ENCODE measurements at places on chromosomes 4 and X.

DNA sequence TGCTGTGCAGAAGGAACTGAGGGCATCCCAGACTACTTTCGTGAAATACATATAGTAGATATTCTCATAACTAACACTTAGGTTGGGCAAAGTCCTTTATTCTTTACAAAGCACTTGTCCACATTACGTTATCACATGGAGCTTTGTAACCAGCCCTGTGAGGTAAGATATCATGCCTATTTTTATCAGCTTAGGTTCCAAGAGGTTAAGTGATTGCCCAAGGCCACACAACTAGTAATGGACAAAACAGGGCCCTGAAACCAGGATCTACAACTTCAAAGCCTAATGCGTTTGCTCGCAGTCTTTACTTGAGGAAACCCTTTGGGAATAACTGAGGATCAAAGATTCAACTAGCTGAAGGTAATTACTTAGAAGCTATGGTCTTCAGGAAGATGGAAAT lies 261.5 kb downstream of the GPC3 start:
- DNase-seq: no peak

DNA sequence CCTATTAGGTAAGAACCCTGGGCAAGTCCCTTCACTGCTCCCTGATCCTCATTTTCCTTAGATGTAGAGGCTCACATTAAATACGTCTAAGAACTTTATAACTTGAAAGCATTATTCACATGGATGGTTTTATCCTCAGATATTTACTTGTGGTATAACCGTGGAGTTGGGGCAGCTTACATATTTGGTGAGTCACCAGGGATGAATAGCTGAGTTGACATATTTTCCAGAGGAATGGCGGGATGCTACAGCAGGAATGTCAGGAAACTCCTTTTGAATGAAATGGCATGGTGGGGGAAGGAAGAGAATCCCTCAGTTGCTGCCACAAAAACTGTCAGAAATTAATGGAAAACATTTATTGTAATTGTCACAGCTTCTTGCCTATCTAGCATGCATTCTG lies 165.3 kb upstream of the RPS6KA3 start:
- DNase-seq: peak; percentile 44

DNA sequence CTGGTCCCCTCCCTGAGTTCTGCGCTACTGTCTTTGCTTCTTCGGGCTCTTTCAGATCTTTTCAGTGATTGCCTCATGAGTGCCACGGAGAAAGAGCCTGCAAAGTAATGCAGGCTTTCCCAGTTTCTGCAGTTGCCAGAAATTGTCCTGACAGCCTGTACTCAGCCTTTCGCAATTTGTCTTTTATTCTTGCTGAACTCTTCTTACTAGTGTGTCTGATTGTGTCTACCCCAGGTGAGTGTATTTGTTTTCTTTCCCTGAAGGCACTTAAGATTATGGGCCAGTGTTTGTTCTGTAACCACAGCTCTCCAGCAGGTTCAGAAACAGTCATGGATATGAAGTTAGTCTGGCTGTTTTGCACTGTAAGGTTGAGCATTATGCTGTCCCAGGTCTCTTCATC lies 47.1 kb downstream of the FAM193A start:
- DNase-seq: peak; percentile 59

DNA sequence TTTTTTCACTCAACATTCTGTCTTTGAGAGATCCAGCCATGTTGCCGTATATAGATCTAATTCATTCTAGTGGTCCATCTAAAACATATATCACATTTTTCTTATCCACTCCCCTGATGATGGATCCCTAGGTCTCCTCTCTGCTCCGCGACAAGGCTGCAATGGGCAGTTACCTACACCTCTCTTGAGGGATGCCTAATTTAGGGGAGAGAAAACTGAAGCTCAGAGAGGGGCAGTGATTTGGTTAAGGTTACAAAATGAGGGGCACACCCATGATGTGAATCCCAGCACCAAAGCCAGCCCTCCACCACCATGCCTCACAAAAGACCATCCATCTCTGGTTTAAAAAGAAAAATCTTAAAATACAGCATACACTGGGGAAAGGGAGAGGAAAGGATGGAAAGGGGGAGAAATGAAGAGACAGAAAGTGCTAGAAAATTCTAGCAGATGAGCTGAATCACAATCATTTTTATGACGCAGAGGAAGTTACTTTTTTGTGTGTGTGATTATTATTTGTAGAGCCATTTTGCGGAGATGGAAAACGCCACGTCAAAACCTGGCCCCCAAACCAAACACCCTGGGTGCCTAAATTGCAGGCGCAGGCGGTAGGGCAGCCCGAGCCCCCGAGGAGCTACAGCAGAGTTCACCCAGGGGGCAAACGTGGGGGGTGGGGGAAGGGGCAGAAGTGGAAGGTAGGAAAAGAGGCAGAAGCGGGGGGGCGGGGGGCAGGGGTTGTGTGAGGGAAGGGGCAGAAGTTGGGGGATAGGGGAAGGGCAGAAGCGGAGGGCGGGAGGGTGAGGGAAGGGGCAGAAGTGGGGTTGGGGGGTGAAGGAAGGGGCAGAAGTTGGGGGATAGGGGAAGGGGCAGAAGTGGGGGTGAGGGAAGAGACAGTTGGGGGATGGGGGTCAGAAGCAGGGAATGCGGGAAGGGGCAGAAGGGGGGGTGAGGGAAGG lies 1.3 kb upstream of the TSPYL2 start:
- peak; percentile 27 for DNase-seq

DNA sequence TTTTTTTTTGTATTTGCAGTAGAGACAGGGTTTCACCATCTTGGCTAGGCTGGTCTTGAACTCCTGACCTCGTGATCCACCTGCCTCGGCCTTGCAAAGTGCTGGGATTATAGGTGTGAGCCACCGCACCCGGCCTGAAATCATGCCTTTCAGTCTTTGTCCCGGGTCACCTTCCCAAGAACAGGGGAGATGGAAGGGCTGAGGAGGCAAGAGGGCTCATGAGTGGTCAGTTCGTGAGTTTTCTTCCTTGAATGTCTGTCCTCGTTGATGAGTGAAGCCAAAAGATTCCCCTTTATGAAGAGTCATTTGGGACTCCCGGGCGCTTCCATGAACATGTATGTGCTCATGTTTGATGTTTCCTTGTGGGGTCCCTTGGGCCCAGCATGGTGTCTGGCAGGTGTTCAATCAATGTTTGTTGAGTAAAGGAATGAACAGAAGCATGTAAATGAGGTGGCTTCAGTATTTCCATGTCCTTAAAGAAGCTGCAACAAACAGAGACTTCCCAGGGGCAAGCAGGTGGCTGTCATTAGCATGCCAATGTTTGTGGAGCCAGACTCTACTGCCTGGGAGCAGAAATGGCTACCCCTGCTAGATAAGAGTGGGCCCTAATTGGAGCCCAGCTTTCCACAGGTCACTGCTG lies 3.4 kb upstream of the SEPTIN6 start:
- no peak for DNase-seq

GRCh38 chr4:158873795-158874401 lies 105.1 kb downstream of the FNIP2 start:
- DNase-seq: peak; percentile 99

DNA sequence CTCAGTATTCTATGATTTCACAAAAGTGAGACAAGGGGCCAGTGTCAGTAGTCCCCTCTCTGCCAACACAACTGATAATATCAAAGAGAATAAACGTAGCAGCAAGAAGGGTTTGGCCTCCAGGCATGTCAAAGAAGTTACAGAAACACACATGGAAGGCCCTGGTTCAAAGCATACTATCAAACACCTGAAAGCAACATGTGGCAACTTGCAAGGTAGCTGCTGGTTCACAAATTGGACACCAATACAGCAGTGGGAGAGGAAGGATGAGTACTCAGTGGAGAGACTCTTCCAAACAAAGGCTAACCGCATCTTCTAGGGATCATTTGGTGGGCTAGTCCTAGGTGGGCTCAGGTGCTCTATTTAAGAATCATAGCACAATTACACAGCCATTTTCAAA lies 74.9 kb upstream of the MAOA start:
- no peak for DNase-seq

DNA sequence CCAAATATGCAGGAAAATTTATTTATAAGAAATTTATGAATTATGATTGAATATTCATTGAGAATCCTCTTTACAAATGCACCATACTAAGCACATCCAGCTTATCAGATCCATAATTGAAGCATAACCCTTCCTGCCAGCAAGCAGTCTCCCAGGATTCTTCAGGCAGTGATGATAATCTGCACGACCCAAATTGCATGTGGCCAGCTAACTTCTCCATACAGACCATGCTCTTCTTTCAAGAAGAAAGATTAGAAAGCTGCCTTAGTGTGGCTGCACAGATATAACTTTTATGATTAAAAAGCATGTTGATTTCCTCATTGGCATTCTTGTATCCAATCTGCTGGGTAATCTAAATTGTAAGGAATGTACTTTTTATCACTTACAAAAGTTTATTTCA lies 3.3 kb upstream of the CBR4 start:
- no peak for DNase-seq

GRCh38 chr4:100805538-100805937 lies 287.7 kb upstream of the EMCN start:
- DNase-seq: no peak

GRCh38 chrX:17192106-17192505 lies 182.9 kb upstream of the NHS start:
- peak; percentile 13 for DNase-seq

- DNase-seq: no peak
Observed at GRCh38 chrX:139803224-139803623, 95.3 kb upstream of the MCF2 start.

GRCh38 chr4:145736241-145736831 lies 56.4 kb downstream of the C4orf51 start:
- no peak for DNase-seq

GRCh38 chr4:15765910-15766697 lies 12.0 kb upstream of the CD38 start:
- peak; percentile 41 for DNase-seq

DNA sequence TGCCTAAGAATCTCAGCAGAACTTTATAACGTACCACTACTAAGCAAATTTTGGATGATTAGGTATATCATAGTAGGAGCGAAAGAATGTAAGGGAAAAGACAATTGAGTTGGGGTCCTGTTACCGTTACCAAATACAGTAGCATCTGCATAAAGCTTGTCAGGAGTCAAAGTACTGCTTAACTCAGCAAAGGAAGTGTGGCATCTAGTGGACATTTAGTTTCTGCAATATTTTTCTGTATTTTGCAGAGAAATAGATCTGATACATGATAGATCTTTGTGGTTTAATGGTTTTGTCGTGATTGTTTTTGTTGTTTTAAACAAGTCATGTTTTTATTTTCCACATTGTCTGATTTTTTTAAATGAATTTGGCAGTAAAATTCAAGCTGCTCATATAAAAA lies 81.0 kb upstream of the SMARCAD1 start:
- peak; percentile 2 for DNase-seq

DNA sequence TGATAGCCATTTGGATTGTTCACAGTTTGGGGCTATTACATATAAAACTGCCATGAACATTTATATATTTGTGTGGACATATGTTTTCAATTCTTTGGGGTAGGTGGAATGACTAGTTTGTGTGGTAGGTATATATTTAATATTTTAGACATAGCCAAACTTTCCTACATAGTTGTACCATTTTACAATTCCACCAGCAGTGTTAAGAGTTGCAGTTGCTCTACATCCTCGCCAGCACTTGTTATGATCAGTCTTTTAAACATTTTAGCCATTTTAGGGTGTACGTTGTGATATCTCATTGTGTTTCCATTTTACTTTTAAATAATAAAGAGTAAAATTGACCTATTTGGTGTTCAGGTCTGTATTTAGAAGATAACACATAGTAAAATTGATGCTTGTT lies 76.6 kb downstream of the ZFX start:
- no peak for DNase-seq

DNA sequence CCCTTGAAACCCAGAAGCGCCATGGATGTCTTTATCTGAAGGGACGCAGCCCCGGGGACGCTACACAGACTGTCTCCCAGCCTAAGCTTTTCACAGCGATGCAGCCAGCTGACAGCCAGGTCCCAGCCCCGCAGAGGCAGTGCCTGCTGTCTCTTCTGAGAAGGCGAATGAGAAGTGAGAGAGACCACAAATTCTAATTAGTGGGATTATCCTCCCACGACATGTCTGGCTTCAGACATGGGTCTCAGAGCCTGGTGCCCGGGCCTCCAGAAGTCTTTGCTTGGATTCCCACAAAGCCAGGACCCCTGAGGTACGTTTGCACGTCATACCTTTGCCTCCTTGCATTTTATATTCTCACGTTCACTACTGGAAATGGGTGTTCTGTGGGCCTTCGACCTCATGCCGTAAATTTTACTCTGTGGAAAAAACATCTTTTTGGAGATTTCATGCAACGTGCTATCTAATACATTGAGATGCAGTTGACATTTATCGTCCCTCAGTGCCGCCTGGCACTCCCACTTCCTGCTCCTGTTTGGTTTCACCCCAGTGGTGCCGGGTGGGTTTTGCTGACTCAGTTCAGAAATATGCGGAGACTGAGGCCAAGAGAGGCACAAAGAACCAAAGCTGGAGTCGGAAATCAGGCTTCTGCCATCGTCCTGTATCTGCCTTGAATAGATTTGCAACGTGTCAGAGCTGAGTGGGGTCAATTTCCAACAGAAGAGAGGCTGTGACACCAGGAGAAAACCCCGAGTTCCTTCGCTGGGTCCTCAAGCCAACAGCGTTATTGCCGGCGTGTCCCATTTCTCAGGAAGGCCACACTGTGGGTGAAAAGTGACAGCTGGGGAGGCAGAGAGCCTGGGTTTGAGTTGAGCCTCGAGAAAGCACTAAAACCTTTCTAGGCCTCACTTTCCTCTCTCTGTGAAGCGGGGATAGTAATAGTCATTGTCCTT lies 114.4 kb downstream of the STK32B start:
- DNase-seq: peak; percentile 42

GRCh38 chrX:68934421-68934820 lies 105.6 kb downstream of the EFNB1 start:
- no peak for DNase-seq

- DNase-seq: no peak
Observed at GRCh38 chr4:155032521-155033229, 175.8 kb upstream of the NPY2R start.

DNA sequence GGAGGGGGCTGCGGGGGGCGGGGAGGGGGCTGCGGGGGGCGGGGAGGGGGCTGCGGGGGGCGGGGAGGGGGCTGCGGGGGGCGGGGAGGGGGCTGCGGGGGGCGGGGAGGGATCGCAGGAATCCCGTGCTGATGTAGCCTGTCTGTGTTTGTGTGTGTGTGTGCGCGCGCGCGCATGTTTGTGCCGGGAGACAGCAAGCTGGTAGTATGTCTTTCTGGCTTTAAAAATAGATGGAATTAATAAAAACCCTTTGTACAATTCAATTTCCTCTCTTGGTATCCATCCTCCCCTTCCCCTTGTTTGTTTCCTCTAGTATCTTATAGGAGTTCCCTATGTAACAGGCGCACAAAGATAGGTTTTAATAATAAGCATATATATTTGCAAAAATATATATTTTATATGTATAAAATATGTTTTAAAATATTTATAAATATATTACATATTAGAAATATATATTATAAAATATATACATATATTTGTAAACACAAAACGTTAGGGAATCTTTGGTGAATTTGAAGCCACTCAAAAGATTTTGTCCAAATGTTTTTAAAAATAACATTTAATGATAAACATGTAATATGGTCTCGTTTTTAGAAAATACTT lies 782 bp downstream of the ARHGAP24 start:
- peak; percentile 57 for DNase-seq

GRCh38 chr4:127631420-127631819 lies 1.3 kb upstream of the INTU start:
- DNase-seq: peak; percentile 40
